ENCODE measurements at places on chromosomes 7 and 10. TPM values are rescaled to one million over a fixed set of nuclear protein-coding genes. Genes with fewer than 3 reads are reported as not detected.
A peak's percentile ranks its signal among the peaks of the same experiment; 100 is the strongest.

MARCHF5 gene
- polyA plus RNA-seq: 24.7 TPM

GRCh38 chr7:92246360-92247101, 757 bp downstream of the ANKIB1 start:
- peak; percentile 33 for DNase-seq

- DNase-seq: peak; percentile 61
Observed at GRCh38 chr10:110416776-110417711, 80.7 kb upstream of the DUSP5 start.

DNA sequence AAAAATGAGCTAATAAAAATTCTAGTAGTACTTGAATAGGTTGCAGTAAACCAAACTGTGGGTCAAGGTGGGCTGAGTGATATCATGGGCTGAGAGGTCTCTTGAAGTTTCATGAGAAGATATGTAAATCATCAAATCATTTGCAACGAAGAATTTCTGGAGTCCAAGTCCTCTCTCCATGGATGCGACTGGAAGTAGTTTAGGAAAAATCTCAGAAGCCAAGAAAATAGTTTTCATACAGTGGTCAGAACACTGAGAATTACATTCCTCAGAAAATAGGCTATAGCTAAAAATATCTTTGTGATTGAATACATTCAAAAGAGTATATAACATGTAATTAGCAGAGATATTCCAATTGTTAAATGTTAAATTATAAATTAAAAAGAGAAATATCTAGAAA, 3.6 kb upstream of the IFIT1 start:
- no peak for DNase-seq

DNA sequence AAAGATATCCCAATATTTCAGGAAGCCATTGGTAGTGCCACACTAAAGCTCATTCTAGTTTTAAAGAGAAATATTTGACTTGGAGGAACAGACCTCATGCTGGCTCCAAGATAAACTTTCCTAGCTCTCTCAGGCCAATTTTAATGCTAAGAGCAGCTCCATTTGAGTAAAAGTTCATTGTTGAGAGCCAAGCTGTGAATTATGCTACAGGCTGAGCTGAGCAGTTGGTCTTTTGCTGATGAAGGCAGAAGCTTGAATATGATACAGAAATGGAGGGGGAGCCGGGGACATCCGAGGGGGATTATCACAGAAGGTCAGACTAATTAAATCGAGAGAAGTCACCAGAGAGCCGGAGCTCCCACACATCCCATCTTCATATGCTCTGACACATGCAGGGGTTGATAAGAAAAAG, 175.7 kb upstream of the AUTS2 start:
- no peak for DNase-seq

ATRNL1 gene
- 0.34 TPM for polyA plus RNA-seq

- no peak for DNase-seq
Observed at GRCh38 chr7:70426249-70426880, 705.6 kb upstream of the GALNT17 start.

GRCh38 chr10:6396652-6397051, 183.4 kb downstream of the PRKCQ start:
- no peak for DNase-seq

DNA sequence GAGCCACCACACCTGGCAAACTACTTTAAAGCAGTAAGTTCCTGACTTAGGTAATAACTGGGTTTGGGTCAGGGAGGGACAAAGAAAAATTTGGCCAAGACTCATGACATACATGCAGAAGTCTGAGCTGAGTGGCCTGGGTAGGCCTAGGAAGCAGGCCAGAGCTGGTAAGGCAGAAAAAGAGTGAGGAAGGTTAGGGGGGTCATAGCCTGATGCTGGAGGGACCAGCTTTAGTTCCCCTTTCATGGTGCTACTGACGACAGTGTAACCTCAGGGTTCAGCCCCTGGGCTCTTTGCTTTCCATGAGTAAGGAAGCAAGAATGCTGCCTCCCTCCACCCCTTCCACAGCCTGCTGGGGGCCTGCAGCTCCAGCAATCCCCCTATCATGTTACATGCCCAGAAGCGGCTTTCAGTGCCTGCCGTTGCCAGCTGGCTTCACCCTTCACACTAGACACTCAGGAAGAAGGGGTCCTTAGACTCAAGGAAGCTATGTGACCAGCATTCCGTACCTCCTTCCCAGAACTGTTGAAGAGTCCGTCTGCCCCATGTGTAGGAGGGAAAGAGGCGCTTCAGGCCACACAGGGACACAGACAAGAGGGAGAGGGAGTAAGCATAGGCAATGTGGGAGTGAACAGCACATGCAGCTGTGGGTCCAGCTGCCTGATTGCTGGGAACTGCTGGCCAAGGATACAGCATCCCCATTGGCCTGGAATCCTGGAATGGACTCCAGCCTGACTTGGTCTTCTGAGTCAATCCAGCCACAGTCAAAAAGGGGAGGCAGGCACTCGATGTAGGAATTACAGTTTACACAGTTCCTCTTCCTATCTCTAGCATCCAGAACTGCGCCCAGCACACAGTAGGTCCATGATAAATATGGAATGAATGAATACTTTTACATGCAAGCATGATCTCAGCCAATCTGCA, 4.1 kb upstream of the PLAU start:
- peak; percentile 78 for DNase-seq

- no peak for DNase-seq
Observed at GRCh38 chr7:67866812-67867211, 870.2 kb downstream of the TYW1 start.

GRCh38 chr7:485188-486081, 34.2 kb downstream of the PDGFA start:
- DNase-seq: no peak

- DNase-seq: peak; percentile 54
Observed at GRCh38 chr10:106705681-106706100, 458.8 kb downstream of the SORCS1 start.

ZNF438 gene
- polyA plus RNA-seq: 2.2 TPM

SORBS1 gene
- polyA plus RNA-seq: 0.73 TPM

- DNase-seq: no peak
Observed at GRCh38 chr7:132024290-132024689, 467.9 kb upstream of the PODXL start.

BTRC gene
- 7.4 TPM for polyA plus RNA-seq

- no peak for DNase-seq
Observed at GRCh38 chr10:14660831-14661230, 113.9 kb downstream of the FAM107B start.

DNA sequence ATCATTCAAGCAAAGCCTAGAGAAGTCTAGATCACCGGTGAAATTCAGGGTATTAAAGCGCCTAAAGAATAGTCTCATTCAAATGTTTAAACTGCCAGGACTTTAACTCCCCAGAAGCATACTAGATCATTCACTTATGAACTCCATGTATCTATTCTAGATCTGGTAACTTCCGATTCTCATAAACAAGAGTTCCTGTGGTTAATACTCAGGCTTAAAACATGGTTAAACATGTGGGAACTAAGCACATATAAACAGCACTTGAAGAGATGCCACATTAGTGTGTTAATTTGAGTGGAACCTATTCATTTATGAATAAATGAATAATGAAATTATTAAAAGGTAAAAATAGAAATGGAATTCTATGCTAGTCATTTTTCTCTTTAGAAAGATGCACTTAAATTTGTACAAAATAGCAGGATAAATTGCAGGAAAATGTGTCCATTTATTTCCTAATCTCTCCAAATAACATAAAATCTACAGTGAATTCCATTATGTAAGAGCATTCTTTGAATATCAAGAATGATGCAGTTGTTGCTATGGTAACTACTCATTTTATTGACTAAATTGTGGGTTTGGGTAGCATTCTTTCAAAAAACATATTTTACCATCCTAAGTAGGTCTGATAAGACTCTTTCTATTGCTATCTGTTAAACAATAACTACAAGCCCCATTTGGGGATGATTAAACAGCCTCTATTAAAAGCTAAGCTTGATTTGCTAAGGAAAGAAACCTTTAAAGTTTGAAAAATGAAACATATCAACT, 147.6 kb upstream of the TMEM168 start:
- no peak for DNase-seq

ANKRD7 gene
- polyA plus RNA-seq: 0.63 TPM

DNA sequence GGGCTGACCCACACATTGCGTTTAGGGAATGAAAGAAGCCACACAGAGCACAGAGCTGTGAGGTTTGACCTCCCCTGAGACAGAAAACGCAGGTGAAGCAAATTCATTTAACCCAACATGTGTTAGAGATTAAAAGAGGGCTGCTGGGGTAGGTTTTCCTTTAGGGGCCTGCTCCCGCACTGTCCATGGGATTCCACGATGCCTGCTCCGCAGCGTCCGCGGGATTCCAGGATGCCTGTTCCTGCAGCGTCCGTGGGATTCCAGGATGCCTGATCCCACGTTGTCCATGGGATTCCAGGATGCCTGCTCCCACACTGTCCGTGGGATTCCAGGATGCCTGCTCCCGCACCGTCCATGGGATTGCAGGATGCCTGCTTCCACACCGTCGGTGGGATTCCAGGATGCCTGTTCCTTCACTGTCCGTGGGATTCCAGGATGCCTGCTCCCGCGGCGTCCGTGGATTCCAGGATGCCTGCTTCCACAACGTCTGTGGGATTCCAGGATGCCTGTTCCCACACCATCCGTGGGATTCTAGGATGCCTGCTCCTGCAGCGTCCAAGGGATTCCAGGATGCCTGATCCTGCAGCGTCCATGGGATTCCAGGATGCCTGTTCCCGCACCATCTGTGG, 78.7 kb downstream of the VIPR2 start:
- DNase-seq: no peak

All from A549 (cell line).